ENCODE measurements at places on chromosomes 3 and 15.
A peak's percentile ranks its signal among the peaks of the same experiment; 100 is the strongest.

GRCh38 chr3:36429986-36430485 lies 49.7 kb downstream of the STAC start:
- no peak for DNase-seq

DNA sequence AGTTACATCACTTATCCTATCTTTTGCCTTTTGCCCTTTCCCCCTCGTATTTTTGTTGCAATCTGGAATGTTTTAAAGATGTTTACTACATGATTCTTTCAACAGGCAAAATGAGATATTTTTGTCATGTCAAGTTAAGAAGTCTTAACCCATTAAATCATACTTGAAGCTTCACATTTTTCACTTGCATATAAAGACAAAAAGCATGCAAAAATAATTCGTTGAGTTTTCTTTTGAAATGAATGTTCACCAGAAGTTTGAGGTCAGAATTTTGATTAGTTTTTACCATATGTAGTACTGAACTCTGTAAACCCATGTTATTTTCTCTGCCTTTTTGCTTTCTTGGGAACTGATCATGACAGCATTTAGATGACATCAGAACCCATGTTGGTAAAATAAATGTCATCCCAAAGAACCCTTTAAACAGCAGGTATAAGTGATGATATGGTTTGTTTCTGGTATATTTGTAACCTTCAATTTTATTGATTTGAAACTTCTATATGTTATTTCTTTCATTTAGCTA lies 188.5 kb downstream of the GHSR start:
- no peak for DNase-seq

GRCh38 chr3:127819086-127819485 lies 3.2 kb downstream of the MGLL start:
- DNase-seq = no peak

DNA sequence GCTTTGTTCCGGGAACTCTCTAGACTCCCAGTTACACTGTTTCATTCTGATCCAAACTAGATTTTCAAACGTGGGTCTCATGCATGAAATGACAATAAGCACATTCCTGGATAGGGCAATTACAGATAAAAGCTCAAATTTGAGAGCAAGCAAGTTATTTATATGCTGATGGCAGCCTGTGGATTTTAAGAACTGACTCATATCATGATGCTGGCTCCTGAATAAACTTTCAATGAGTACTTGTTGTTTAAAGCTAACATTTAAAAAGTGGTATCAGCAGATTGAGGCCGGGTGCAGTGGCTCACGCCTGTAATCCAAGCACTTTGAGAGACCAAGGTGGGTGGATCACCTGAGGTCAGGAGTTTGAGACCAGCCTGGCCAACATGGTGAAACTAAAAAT lies 66.6 kb downstream of the LEO1 start:
- DNase-seq = no peak

DNA sequence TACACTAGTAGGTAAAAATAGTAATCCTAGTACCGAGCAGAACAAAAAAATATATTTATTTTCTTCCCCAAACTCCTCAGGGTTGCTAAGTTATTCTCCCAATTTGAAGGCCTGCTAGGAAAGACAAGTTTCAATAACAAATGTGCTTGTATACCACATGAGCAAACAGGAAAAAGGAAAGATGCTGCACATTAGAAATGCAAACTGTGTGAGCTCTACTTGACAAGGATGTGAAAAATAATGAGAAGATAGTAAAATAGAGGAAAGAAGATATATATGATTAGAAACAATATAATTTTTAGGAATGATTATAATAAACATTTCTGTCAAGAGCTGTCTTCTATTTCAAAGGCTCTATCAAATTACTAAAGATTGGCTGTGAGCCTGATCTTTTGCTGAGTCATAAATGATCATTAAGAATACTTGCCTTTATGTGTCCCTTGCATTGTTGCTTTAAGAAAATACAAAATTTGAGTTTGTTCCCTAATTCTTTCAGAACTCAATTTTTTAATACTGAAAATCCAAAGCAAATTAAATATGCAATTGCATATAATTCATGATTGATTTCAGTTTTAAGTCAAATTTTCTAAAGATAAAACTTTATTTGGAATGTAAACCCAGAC lies 174.2 kb downstream of the NEK10 start:
- DNase-seq = peak; percentile 3

DNA sequence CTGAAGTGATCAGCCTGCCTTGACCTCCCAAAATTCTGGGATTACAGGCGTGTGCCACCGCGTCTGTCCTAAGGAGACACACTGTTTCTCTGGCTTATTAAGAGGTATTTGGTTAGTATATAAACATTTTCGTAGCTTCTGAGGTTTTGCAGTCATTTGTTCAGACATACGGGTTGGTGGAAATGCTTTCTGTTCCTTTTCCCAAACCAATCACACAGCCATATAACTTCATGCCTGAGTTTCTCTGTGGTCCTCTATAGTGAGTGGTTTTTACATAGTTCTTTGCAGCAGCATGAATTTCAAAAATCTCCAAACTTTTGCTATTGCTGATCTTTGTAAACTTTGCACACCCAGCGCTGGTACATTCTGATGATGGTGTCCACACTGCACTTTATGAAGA lies 100.5 kb downstream of the AKAP13 start:
- DNase-seq = no peak

GRCh38 chr3:101939361-101940049 lies 90.2 kb downstream of the NFKBIZ start:
- no peak for DNase-seq

DNA sequence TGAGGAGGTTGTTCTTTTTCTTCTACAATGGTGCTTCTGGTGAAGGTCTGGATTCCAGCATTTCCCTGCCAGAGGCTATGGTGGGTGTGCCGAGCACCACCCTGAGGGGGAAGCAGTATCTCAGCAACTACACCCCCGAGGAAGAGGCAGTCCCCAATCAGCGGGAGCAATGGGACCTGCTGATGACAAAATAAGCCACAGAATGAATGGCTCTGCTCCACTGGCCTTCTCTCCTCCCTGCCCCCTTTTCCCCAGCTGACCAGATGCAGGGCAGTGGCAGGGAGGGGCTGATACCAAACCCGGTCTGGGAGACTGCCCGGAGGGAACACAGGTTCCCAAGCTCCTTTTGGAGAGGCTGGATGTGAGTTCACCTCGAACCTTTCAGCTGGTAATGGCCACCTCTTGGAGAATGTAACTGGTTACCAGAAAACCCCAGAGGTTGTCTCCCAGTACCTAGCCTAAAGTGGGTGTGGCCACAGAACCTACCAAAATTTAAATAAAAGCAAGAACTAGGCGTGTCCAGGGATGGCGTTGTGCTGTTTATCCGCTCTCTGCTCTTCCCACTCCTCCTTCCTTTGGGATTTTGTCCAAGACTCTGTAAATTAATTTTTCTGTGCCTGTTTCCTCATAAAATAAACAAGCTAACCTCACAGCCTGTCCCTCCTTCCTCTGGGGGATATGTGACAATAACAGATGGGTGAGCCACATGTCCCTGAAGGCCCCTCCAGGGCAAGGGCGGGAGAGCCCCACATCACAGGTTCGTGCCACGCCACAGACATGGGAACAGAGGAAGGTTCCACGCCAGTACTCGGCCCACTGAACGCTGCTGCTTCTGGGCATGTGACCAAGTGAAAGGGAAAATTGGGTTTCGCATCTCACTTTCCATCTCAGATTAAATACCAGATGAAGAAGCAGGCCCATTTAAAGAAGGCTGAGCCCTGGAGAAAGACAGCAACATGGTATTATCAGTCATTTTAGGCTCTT lies 35.1 kb upstream of the SPTBN5 start:
- DNase-seq = no peak

GRCh38 chr3:30476368-30477084 lies 129.9 kb upstream of the TGFBR2 start:
- no peak for DNase-seq

GRCh38 chr15:78104119-78104479 lies 11.7 kb downstream of the SH2D7 start:
- no peak for DNase-seq

GRCh38 chr3:197501879-197502620 lies 53.7 kb downstream of the BDH1 start:
- DNase-seq = no peak

GRCh38 chr3:64184621-64185020 lies 40.6 kb downstream of the PRICKLE2 start:
- DNase-seq = no peak

- no peak for DNase-seq
Measured at GRCh38 chr15:57358571-57358970, 17.7 kb upstream of the CGNL1 start.

GRCh38 chr3:2944628-2945027 lies 165.5 kb downstream of the IL5RA start:
- no peak for DNase-seq

DNA sequence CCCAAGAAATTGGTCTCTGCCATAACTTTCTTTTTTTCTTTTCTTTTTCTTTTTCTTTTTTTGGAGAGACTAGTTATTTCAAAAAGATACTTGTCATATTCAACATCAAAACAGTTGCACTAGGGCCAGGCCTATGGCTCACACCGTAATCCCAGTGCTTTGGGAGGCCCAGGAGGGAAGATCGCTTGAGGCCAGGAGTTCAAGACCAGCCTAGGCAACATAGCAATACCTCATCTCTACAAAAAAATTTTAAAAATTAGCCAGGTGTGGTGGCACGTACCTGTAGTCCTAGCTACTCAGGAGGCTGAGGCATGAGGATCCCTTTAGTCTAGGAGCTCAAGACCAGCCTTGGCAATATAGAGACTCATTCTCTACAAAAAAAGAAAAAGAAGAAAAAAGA lies 49.0 kb upstream of the GNB5 start:
- DNase-seq = no peak

- DNase-seq = no peak
Measured at GRCh38 chr15:78988361-78988911, 43.6 kb upstream of the CTSH start.
